ENCODE measurements at places on chromosomes 11 and 22.

- DNase-seq = no peak
Observed at GRCh38 chr11:128882451-128882850, 8.7 kb upstream of the KCNJ5 start.

- DNase-seq = no peak
Observed at GRCh38 chr11:65452806-65453490, 30.4 kb downstream of the NEAT1 start.

- no peak for DNase-seq
Observed at GRCh38 chr11:77093987-77094840, 8.4 kb upstream of the OMP start.

DNA sequence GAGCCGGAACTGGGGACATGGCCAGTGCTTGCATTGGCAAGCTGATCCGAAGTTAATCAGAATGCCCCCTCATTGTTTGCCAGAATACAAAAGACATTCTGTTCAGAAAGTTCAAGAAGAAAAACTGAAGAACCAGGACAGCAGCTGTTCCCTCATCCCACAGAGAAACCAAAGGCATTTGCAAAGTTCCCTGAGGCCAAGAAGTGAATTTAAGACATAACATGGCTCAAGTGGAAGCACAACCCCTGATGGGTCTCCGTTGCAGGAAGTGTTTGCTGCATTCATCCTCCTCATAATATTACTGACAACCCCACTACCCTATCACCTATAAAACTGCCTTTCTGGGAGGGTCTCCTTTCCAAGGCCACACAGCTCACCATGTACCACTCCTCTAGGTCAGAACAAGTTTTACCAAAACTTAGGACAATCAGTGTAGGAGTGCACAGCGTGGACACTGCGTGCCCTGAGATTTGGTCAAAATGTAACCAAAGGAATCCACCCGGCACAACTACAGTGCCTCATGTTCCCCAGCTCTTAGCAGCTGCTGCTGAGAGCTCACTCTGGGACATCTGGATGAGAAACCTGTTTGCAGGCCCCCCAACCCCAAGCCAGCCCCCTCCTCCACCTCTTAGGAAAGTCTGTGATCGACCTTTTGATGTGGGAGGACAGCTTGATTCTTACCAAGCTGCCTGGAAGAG lies 101.6 kb upstream of the AKIP1 start:
- DNase-seq = no peak

DNA sequence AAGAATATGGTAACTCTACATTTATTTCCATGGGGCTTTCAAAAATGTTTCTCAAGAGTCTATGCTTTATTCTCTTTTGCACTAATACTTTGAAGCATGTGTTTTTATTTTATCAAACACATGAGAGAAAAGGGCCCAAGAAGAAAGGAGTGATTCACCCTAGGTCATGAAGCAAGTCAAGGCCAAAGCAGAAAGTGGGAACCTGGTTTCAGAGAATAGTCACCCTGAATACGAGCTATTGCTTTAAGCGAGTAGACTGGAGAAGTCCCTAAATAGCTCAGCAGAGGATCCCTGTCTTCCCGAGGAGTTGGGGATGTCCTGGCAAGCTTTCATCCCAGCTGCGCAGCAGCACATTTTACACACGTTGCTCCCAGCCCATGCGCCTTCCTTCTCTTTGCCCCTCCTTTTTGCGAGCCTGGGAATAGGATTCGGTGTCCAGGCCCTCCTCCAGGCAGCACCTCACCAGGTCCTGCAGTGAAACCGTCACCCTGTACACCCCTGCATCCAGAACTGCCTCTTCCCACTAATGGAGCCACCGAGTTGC lies 19.1 kb downstream of the MPEG1 start:
- no peak for DNase-seq
